ENCODE measurements at places on chromosomes 7 and 10.
A peak's percentile ranks its signal among the peaks of the same experiment; 100 is the strongest.

DNA sequence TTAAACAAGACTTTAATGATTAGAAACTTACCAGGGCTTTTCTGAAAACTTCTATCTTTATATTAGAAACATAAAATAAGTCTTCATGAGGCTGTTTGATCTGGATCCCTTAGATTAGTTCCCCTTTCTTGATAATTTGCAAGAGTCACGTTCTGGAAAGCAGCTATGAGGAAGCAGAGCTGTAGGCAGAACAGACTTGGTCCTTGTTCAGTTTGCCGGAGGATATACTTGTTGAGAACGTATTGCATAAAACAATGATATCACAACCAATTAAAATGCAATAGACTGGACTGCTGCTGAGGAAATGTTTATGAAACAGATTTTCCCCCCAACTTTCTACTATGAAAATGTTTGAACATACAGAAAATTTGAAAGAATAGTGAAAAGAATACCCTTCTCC is 2.8 kb downstream of the SAMD9L start:
- ATAC-seq: no peak

- no peak for ATAC-seq
These were observed 12.3 kb upstream of the PDCD4 start for GRCh38 chr10:110859206-110859972.

DNA sequence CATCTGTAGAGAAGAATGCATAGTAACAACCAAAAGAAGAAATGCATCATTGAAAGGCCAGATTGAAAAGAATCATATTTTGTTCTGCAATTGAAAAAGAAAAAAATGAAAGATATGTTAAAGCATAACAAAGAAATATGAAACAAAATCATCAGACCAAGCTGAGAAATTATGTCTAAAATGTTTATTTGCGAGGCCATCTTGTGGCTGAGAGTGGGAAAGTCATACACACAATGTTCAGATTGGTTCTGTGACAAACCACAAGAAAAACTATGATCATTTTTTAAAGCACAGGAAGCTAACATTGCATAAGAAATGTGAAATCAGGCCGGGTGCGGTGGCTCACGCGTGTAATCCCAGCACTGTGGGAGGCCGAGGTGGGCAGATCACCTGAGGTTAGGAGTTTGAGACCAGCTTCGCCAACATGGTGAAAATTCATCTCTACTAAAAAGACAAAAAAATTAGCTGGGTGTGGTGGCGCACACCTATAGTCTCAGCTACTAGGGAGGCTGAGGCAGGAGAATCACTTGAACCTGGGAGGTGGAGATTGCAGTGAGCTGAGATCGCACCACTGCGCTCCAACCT is 36.6 kb downstream of the ABCB5 start:
- ATAC-seq: no peak

DNA sequence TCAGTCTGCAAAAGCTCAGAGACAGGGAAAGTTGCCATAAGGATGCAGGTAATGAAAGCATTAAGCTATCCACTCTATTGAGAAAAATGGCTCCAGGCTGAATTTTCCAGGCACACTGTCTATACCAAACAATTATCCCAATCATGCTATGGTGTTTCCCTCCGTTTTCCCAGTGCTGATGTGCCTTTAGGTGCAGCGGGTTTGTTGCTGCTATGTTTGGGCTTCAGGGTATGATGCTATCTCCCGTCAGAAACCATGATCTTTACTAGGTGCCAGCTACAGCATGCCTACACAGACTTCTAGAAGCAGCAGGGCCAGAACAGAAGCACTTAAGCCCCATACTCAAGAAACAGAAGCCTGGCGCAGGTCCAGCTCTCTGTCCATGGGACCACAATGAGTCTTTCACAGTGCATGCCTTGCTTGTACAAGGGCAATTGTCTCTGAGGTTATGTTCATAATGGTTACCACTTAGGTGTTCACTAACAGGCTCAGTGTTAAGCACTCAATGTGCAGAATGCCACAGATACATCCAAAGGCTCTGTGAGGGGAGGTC is 19.4 kb downstream of the STEAP1B start:
- ATAC-seq: no peak

DNA sequence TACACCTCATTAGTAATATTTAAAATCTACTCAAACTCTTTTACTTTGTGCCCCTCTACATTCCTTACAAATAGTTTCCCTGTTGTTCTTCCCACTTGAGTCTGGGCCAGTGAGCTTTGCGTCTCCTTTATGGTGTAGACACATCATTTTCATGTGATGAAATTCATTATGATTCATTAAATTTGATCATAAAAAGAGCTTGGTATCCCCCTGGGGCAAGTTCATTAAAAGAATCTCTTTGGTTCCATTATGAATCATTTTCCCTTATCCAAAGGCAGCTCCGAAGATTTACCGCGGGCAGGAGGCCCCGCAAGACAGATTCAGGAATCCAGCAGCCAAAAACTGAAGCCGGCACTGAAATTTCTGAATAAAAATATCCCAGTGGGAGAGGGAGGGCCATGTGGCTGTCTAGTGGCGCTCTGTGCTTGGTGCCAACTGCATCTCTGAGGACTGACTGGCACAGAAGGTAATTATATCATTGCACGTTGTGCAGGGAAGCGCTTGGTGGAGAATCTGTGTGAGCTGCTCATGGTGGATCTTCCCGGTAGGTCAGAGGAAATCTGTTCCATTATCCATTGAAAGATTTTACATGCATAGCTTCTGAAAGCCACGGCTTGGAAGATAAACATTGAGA is 151.4 kb upstream of the PITRM1 start:
- ATAC-seq: no peak

DNA sequence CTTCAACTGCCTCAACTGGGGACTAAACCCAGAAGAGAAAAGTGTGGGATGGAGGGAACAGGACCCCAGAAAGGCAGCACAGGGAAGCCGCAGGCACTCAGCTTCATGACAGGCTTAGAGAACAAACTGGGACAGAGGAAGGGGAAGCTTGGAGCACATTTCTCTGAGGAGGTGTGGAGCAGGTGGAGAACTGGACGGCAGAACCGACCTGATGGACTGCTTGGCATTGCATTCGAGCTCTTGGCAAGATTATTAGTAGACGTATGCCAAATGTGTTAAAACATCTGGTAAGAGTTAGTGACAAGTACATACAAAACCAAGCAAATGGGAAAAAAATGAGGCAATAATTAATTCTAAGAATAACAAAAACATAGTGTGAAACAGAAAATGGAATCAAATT is 335.7 kb downstream of the SFMBT2 start:
- ATAC-seq: no peak

DNA sequence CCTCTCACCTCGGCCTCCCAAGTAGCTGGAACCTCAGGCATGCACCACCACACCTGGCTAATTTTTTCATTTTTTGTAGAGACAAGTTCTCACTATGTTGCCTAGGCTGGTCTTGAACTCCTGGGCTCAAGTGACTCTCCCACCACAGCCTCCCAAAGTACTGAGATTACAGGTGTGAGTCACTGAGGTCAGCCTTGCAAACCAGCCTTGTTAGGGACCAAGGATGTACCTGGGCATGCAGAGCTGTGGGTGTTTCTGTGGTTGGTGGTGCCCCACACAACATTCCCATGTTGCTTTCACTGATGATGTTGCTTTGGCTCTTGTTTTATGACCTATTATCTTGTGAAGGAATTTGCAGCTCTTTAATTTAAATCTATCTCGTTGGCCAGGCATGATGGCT is 54.8 kb downstream of the OTUD1 start:
- no peak for ATAC-seq

DNA sequence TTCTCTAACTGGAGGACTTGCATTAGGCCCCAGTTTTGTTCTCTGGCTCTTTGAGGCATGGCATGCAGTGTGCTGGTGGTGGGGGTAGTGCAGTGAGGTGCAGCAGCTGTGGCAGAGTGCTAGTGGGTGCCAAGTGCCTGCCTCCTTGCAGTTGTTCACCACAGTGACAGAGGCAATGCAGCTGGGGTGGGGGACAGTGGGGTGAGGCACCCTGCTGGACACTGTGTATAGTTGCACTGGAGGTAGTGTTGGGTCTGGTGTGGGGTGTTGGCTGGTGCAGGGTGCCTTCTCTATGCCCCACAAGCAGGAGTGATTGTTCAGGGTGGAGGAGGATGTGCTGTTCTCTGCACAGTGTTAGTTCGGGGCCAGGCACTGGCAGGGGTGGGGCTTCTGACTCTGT is 21.7 kb upstream of the KEL start:
- no peak for ATAC-seq

DNA sequence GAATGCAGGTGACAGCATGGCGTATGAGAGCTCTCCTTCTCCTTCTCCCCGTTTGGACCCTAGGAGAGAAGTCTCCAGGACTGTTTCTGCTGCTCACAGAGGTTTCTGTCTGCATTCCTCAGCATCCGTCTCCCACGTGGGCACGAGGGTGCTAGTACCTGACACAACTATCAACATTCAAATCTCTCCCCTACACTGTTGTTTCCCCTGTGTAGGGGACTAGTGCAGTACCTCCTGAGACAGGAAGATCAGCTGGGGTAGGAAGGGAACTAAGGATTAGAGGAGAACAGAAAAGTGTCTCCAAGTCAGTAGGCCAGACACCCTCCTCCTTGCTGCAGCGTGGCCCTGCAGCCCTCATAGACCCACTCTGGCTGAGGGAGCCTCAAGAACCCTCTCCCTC is 29.0 kb downstream of the STOX1 start:
- no peak for ATAC-seq

DNA sequence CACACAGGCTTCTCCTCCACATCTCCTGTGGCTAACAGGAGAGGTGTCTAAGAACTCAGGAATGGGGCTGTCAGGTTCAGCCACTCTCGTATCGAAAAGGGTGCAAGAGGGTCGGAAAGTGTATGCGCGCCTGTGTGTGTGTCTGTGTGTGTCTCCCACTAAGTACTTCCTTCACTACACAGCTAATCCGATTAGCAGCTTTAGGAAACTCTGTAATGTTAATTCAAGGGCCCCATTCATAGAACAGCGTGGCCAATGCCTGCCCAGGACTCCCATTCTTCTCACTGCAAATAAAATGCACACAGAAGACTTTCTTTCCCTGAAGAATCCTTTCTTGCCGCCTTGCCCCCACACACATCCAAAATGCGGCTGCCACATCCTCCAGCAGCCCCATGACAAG is 39.9 kb downstream of the TLL2 start:
- ATAC-seq: no peak

- ATAC-seq: no peak
These were observed 51.2 kb downstream of the MICU1 start for GRCh38 chr10:72574636-72575035.

DNA sequence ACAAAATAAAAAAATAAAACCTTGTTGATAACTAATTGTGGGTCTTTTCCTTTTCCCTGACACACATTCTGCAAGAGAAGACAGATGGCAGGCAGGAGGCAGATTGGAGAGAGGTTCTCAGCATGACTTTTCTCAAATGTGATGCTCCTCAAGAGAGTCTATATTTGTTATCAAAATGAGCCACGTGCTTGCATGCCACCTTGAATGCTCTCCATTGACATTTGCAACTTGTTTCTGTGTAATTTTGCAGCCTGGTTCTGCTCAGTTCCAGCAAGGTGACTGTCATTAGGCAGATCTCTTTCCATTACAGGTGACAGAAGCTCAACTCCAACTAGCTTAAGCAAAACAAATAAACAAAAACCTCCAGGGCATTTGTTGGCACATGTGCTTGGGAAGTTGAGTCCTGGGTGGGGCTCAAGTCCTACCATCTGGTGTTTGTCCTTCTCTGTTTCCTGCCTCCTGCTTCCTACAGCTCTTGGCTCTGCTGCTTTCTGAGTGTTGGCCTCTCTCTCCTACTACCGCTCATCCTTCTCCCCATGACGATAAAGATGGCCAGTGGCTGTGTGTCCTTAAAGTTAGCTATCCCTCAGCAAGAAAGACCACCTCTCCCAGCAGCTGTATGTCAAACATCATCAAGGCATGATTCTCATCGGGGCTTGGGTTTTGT is 56.7 kb downstream of the GRK5 start:
- ATAC-seq: no peak

DNA sequence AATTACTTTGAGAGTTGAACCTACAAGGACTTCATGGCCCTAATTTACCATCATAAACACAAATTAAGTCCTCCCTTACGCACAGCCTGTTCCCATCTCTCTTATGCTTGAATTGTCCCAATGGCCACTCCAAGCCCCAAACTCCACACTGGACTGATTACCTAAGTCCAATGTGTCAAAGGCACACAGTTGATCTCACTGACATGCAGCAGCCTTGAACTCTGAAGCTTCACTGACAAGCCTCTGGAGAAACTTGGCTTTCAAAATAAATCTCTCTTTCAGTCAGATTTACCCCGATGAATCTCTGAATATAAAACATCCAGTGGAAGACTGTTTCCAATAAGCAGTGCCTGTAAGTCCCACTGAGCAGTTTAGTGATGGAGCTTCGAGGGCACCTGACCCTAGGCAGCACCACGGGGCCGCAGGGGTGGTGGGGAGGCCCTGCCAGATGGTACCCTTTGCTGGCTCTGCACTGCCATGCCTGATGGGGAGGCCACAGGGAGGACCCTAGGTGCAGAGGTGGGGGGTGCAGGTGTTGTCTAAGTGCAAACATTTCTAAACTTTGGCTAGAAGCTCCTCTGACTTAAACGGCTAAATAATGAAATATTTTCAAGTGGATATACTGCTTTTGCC is 3.3 kb upstream of the MAT1A start:
- no peak for ATAC-seq

- no peak for ATAC-seq
These were observed 158.5 kb upstream of the YAE1 start for GRCh38 chr7:39407723-39408122.

DNA sequence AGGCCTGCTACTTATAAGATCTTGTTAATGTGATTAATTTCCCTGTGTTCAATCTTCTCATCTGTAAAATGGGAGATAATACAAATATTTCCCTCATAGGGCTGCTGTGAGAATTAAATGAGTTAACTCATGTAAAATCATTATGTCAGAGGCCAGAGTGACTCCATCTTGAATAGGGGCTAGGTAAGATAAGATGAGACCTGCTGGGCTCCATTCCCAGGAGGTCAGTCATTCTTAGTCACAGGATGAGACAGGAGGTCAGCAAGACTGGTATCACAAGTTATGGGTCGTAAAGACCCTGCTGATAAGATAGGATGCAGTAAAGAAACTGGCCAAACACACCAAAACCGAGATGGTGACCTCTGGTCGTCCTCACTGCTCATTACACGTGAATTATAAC is 200.7 kb downstream of the CYP26A1 start:
- no peak for ATAC-seq

DNA sequence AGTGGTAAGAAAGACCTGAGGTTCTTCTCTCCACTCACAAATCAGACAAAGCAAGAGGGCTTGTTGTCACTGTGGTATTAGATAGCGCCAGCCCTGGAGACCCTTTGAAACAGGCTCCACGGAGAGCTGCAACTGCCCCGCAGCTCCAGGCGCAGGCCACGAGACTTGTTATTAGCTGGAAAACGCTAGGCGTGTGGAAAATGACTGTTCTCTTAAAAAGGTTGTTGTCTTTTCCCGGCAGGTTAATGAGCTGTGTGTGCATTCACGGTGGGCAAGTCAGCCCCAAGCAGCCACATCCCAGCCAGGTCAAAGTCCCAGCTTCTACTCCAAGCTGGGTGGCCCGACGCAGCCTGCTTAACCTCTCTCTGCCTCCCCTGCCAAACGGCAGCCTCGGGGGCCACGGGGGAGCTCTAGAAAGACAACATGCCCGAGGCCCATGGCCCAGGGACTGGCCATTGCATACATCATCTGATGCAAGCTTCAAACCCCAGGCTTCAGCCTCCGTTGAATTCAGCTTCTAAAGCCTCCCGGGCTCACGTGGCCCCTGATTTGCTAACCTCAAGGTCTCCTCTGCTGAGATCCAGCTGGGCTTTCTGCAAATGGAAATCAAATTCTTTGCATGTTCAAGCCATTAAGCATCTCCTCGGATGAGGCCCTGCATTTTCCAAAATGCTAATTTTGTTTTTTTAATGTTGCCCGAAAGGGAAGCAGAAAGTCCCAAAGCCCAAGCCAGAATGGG is 61.3 kb upstream of the DNAAF5 start:
- peak; percentile 92 for ATAC-seq

- ATAC-seq: no peak
These were observed 188.6 kb upstream of the IMMP2L start for GRCh38 chr7:111750878-111751277.
